ENCODE measurements at places on chromosomes 16 and 17.

DNA sequence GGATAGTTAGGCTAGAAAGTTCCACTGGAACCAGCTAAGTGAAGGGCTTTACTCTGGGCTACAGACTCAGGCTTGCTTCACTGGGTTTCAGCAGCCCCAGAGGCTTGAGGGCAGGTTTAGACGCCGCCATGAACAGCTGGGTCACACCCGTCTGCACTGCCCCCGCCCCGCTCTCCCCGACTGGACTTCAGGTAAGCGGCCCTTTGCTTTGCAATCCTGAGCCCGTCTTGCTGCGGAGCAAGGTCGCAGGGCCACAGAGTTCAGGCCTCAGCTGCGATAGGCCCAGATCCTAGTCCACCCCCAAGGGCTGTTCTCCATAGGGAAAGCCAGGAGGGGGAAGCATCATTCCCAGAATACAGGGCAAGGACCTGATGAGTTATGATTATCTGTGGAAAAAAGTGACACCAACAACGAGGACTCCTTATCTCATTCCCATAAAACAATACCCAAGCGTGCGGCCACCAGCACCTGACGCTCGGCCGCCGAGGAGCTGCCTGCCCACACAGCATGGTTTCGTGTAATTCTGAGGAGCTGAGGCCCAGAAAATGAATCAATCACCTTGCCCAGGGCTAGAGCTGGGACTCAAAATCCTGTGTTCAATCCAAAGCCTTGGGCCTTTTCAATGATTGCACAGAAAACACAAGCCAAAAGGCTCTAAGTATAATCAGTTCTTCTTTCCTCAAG, 20.4 kb downstream of the MEAK7 start:
- no peak for DNase-seq

- peak; percentile 76 for DNase-seq
Observed at GRCh38 chr17:28896884-28897768, at the start of gene FLOT2. FLOT2 (minus strand) TSS chr17:28897733; CDS start chr17:28897574, 159 bp downstream.

DNA sequence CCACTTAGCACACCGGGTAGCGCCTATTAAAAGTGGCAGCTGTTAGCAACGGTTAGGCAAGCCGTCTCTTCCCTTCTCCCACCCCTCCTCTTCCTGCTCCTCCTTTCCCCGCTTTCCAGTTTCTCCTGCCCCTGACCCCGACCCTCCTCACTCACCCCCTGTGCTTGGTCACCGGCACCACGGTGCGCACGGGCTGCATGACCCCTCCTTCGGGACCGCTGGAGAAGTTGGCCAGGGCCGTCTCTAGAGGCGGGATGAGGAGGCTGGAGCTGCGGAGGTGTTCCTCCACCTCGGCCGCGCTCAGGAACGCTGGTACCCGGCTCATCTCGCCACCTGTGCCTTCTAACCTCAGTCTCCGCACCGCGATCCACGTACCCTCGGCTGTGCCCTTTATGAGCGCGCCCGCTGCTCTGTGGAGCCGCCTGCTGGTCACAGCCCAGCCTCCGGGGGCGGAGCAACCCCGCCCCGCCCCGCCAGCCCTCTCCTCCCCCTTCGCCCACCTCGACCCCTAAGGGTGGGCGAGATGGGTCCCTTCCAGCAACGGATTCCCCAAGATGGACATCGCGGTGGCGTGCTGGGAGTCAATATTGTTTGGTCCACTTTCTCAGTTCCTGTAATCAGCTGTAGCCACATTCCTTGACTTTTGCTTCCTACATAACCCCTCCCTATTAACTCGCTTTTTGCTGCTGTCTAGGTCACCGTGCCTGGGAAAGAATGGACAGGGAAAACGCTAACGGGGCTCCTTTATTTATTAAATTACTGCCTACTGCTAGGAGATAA, at the start of gene CRYM:
Gene CRYM, minus strand, starts transcription at position 364 of the 780 bp plus-strand sequence. Its CDS starts 39 bp downstream, at position 325.
- DNase-seq: peak; percentile 55

- no peak for DNase-seq
Observed at GRCh38 chr17:2689411-2690164, 22.0 kb downstream of the CLUH start.

GRCh38 chr16:14020141-14020540, 51.0 kb upstream of the MRTFB start:
- no peak for DNase-seq

DNA sequence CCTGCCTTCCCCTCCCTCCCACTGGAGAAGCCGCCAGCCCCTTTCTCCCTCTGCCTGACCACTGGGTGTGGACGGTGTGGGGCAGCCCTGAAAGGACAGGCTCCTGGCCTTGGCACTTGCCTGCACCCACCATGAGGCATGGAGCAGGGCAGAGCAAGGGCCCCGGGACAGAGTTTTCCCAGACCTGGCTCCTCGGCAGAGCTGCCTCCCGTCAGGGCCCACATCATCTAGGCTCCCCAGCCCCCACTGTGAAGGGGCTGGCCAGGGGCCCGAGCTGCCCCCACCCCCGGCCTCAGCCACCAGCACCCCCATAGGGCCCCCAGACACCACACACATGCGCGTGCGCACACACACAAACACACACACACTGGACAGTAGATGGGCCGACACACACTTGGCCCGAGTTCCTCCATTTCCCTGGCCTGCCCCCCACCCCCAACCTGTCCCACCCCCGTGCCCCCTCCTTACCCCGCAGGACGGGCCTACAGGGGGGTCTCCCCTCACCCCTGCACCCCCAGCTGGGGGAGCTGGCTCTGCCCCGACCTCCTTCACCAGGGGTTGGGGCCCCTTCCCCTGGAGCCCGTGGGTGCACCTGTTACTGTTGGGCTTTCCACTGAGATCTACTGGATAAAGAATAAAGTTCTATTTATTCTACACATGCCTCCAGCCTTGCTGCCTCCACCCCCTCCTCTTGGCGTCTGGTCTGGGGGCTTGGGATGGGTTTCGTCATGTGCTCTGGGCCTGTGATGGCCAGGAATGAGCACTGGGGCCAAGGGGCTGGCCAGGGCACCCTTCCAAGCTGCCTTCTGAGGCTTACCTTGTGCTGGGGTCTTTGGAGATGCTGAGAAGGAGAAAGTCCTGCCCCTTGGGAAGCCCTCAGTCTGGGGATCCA, 7.3 kb downstream of the GJD3 start:
- DNase-seq: no peak

DNA sequence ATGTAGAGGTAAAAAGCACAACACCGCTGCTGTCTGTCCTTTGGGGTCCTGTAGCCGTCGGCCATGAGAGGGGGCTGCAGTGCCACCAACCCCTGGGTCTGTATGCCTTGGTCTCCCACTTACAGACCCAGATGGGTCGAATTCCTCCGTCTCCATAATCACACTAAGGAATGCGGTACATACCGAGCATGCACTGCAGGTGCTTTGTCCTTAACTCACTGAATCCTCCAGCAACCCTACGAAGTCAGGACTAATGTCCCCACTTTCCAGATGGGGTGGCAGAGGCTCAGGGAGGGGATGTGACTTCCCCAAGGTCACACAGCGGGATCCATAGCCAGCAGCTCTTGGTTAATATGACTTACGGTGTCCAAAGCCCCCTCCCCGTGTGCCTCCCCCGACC, 219.9 kb upstream of the CIBAR2 start:
- no peak for DNase-seq

GRCh38 chr17:81379523-81379942, 15.7 kb upstream of the BAHCC1 start:
- no peak for DNase-seq

GRCh38 chr17:12993631-12994030, 24.2 kb downstream of the ELAC2 start:
- no peak for DNase-seq

- no peak for DNase-seq
Observed at GRCh38 chr16:87603684-87604633, 1.7 kb downstream of the JPH3 start.

- peak; percentile 72 for DNase-seq
Observed at GRCh38 chr17:7548585-7549400, at the start of gene TNFSF12. TNFSF12 (plus strand) TSS chr17:7549058; CDS start chr17:7549154, 96 bp downstream.

DNA sequence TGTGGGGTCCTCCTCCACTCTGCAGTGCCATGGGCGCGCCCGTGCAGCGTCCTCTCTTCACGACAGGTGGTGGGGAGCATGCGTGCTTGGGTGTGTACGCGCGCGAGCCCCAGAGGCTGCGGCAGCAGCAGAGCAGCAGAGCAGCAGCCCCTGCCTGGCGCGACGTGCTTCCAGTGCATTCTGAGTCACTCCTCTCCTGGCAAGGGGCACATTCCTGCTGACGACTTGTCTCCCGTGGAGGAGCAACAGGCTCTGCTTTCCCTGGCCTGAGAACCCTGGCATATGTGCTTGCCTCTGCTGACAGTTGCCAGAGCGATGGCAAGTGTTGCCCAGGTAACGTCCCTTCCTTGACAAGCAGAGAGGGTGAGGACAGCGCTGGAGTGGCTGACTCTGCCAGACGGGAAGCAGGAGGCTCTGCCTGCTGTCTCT, 133.8 kb upstream of the PLCG2 start:
- no peak for DNase-seq

DNA sequence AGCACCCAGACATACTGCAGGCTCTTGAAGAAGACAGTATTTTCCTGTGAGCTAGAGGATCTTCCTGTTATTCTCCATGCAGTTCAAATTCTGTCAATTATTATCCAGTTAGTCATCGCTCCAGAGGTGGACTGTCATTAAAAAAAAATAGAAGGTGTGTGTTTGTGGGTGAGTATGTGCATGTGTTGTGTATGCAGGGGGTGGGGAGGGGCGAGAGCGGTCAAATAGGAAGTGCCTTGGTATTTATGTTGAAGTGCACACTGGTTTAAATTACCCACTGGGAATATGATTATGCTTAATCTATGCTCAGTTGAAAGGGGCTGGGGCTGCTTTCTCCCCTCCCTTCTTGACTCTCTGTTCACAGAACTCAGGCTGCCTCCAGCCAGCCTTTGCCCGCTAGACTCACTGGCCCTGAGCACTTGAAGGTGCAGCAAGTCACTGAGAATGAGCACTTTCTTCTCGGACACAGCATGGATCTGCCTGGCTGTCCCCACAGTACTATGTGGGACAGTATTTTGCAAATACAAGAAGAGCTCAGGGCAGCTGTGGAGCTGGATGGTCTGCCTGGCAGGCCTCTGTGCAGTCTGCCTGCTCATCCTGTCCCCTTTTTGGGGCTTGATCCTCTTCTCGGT, at the start of gene HSD17B2:
Gene HSD17B2, plus strand, starts transcription at position 273 of the 632 bp plus-strand sequence. Its CDS starts 172 bp downstream, at position 445.
- no peak for DNase-seq

DNA sequence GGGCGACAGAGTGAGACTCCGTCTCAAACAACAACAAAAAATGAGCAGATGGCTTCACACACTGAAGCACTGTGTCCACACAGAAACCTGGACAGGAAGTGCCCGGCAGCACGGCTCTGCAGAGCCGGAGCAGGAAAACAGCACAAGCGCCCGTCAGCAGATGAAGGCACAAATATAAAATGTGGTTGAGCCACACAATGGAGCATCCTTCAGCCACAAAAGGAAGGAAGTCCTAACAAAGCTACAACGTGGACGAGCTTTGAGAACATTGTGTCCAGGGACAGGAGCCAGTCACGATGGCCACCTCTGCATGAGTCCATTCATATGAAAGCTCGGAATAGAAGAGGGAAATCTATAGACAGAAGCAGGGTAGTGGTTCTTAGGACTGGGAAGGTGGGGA, 15.7 kb downstream of the RHBDF2 start:
- DNase-seq: no peak

DNA sequence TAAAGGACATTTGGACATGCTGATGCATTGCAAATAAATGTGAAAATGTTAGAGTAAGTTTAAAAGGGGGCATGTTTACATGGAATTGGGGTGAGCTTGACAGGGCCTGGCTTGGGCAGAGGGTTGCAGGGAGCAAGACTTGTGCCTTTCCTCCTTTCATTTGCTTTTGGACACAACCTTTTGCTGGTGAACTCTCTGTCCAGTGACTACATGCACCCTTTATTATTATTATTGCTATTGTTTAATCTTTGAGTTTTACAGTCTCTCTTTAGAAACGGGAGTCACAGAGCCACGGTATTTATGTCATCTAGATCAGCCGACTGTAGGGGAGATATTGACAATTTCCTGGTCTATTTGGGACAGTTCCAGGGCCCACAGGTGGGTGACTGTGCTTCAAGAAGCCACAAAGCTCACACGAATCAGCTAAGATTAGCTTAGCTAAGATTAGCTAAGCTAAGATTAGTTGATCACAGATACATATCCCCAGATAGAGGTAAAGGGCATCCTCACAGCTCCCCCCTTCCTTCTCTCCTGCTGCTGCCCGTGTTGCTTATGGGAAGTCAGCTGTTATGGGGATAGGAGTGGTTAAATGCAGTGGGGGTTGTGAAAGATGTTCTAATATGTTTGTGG, 28.9 kb upstream of the ETV4 start:
- no peak for DNase-seq

DNA sequence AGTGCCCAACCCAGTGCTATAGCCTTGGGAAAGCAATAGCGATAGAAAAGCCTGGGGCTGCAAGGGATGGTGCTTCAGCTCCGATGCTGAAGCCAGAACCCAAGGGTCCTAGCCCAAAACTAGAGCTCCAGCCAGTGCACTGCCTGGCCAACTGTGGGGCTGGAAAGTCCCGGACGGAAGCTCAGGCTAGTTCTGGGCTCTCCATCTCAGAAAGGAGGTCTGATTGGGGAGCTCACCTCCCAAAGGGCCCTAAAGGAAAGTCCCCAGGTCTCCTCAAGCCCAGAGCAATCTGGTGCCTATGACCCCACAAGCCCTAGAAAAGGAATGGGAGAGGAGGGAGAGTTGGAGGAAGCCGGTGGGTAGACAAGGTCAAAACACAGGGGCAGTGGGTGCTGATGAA, 2.0 kb upstream of the ABCC3 start:
- DNase-seq: no peak

GRCh38 chr16:11401161-11402050, 56.1 kb downstream of the RMI2 start:
- DNase-seq: no peak

DNA sequence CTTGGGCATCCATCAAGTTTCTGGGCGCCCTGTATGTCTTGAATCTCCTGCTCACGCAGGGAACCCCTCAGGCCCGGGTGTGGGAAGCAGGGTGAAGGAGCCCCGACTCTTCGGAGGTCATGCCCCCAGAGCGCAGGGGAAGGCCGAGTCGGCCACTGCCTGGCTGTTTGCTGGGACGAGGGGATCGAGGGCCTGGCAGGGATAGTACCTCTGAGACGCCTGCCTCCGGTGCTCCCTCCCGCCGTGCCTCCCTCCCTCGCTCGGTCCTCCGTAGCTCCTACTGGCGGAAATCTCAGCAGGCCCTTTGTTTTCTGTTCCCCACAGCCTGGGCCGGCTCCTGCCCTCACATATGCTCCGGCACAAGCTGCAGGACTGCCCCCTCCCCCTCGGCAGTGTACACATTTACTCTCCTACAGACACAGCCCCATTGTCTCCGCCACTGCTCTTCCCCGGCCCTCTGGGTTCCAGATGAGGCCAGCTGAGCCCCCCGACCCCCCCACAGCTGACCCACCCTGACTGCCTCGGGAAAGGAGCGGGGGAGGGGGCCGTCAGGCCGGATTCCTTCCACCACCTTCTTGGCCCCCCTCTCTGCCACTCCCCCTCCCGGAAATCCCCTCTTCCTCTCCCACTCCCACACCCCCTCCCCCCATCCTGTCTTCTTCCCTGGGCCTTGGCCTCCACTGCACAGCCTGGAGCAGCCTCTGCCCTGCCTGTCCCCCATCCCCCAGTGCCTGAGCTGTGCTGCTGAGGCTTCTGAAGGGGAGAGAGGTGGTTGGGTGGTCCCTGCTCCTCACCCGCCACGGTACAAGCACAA, 1.4 kb downstream of the TRAF4 start:
- no peak for DNase-seq

- DNase-seq: no peak
Observed at GRCh38 chr16:54266363-54266955, 20.1 kb downstream of the IRX3 start.
